ENCODE measurements at places on chromosomes 7 and 10. TPM values are rescaled to one million over a fixed set of nuclear protein-coding genes. Genes with fewer than 3 reads are reported as not detected.
A peak's percentile ranks its signal among the peaks of the same experiment; 100 is the strongest.

DNA sequence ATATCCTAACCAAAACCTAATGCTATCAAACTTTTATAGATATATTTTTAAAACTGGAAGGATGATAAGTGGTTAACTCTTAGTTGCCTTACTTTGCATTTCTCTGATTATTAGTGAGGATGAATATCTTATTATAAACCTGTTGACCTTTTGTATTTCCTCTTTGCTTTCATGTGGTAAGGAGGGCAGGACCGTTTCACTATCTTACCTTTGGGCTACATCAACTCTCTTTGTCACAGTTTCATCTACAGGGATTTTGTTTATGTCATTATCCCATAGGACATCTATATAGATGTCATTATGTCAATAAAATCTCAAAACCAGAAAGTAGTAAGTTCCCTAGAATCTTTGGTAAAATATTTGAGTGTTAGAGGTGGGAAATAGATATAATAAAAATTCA is 219.3 kb downstream of the THSD7A start:
- DNase-seq: no peak

The CROT gene
- 0.80 TPM for total RNA-seq

DNA sequence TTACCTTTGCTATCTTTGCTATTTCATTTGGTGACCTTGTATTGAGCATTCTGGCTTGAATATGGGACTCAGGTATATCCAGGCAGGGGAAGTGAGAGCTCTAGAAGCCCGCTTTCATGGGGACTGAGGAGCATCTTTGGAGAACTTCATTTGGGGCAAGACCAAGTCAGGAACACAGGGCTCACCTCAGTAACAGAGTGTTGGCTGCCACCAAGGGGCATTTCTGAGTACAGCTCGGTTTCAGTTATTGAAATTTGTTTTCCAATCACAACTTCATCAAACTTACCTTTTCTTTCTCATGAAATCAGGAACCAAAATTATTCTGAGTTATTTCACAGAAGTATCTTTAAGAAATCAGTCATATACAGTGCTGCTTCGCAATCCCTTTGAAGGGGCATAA is 337.2 kb downstream of the C7orf25 start:
- DNase-seq: peak; percentile 19

DNA sequence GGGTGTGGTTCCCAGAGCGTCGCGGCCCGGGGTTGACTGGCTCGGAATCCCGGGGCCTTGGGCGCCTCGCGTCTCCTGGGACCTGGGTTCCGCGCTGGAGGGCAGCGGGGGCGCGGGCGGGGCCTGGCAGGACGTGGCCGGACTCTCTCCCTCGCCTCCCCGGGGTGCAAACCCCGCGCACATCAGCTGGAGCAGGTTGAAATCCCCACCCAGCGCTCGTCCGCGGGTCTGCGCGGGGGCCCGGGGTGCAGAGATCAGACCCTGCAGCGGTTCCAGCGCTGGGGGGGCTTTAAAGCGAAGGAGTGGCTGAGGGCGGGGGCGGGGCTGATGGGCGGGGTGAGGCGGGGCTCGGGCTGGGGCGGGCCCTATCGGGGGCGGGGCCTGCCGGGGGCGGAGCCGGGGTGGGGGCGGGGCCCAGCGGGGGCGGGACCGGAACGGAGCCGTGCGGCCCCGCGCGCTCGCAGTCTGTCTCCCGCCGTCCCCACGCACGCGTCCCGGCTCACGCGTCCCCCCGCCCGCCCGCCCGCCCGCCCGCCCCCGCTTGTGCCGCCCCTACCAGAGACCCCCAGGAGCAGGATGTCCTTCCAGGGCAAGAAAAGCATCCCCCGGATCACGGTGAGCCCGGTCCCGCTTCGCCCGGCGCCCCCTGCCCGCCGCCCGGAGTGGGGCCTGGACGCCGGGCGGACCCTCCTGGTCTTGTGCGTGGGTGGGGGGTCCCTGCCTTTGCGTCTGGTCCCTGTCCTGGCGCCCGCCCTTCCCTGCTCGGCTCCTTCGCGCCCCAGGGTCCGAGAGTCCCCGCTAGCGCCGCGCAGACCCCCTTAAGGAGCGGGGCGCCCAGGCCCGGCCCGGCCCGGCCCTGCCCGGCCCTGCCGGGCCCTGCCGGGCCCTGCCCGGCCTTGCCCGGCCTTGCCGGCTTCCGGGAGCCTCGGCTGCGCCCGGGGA is at the start of gene DPYSL4:
TSS of gene DPYSL4 (plus strand) at position 461 of the 942 bp plus-strand sequence. CDS start at position 577, 116 bp downstream.
- DNase-seq: peak; percentile 99

- no peak for DNase-seq
Observed at GRCh38 chr7:154575497-154575896, 427.4 kb downstream of the PAXIP1 start.

DNA sequence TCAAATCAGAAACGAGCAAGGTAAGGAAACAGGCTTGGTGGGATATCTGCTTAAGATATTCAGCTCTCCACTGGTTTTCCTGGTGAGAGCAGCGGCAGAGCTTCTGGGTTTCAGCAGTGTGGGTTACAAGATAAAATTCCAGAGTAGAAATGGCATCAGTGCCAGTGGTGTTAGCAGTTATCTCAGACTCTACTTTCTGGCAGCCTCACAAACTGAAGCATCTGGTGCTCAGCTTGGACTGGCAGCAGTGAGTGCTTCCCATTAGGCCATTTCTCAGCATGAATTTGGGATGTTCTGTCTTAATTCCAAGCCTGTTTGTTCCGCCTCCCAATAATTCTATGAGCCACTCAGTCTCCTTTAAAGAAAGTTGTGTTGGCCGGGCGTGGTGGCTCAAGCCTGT is 6.9 kb upstream of the GSTO2 start:
- no peak for DNase-seq

- DNase-seq: no peak
Observed at GRCh38 chr7:156668130-156668741, 27.7 kb downstream of the RNF32 start.

DNA sequence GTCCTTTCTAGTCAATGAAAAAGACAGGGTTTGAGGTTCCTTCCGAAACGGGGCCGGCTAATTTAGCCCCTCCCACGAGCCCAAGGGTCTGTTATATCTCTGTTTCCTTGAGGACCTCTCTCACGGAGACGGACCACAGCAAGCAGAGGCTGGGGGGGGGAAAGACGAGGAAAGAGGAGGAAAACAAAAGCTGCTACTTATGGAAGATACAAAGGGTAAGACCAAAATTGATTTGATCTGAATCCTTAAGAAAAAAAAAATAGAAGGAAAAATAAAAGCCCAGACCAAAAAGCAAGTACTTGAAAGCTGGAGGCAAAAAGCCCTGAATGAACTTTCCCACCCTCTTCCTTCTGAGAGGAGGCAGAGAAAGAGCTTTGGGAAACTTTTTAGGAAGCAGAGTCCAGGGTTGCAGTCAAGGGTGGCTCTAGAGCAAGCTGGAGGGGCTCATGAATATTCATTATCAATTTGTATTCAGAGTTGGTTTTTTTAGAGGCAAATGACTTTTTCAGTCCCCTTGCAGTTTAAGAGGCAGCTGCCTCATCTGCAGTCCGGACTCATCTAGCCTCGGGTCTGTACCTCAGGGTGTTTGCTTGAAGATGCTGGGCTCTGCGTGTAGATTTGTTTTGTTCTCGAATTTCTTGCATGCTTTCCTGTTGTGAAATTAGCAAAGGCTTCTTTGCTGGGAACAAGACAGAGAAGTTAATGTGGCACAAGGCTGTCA is at the start of gene ENTPD1:
TSS of gene ENTPD1 (plus strand) at position 123 of the 721 bp plus-strand sequence. CDS start at position 200, 77 bp downstream.
- DNase-seq: peak; percentile 45

The VIPR2 gene
- total RNA-seq: 2.5 TPM

The HMX3 gene
- not detected for total RNA-seq

GRCh38 chr7:25763463-25763860 is 388.5 kb upstream of the NFE2L3 start:
- no peak for DNase-seq

- no peak for DNase-seq
Observed at GRCh38 chr10:70561558-70561957, 41.0 kb downstream of the PRF1 start.

DNA sequence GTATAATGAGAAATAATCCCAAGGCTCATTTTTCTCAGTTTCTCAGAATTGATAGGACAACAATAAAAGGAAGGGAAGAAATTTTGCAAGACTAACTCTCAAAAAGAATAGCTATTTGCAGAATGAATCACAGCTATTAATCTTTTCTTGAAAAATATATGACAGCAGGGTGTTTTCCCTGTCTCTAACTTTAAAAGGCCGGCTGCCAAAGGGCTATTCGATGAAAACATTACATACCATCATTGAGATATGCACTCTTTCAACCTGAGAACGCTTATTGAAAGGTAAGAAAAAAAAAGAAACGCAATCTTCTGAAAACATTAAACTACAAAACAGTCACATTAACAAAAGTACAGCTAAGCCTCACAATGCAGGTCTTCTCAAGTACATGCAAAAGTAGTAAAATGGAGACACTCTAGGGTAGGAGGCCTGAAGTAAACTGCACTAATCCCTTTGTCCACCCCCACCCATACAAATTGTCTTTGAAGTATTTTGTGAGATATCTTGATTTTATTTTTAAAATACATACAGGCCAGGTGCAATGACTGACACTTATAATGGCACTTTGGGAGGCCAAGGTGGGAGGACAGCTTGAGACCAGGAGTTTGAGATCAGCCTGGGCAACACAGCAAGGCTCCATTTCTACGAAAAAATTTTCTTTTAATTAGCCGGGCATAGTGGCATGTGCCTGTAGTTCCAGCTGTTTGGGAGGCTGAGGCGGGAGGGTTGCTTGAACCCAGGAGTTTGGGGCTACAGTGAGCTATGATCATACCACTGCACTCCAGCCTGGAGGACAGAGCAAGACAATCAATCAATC is 83.0 kb downstream of the PARD3 start:
- DNase-seq: no peak

The GALNT17 gene
- 72.3 TPM for total RNA-seq

Measured in H7 (cell line).